ENCODE measurements at places on chromosomes 6 and 20. TPM values are rescaled to one million over a fixed set of nuclear protein-coding genes. Genes with fewer than 3 reads are reported as not detected.
A peak's percentile ranks its signal among the peaks of the same experiment; 100 is the strongest.

DNA sequence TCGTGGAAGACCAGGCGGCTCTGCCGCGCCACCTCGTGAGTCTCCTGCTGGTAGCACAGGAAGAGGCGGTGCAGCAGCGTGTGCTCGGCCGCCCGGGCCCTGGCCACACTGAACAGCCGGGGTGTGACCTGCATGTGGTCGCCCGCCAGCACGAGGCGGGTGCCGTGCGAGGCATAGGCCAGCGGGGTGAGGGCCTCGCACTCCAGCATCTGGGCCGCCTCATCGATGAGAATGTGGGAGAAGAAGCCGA, 7.0 kb downstream of the HELZ2 start:
- no peaks in the 10 kb centered on the region for H3K4me1 ChIP-seq
- DNase-seq = no peak
- no peak overlapping the region for H3K4me3 ChIP-seq
- H3K27ac ChIP-seq = no peak overlapping the region
- no peaks in the 10 kb centered on the region for H3K36me3 ChIP-seq
- no peaks in the 10 kb centered on the region for H3K27me3 ChIP-seq

Gene TTK
- 46.3 TPM for total RNA-seq

DNA sequence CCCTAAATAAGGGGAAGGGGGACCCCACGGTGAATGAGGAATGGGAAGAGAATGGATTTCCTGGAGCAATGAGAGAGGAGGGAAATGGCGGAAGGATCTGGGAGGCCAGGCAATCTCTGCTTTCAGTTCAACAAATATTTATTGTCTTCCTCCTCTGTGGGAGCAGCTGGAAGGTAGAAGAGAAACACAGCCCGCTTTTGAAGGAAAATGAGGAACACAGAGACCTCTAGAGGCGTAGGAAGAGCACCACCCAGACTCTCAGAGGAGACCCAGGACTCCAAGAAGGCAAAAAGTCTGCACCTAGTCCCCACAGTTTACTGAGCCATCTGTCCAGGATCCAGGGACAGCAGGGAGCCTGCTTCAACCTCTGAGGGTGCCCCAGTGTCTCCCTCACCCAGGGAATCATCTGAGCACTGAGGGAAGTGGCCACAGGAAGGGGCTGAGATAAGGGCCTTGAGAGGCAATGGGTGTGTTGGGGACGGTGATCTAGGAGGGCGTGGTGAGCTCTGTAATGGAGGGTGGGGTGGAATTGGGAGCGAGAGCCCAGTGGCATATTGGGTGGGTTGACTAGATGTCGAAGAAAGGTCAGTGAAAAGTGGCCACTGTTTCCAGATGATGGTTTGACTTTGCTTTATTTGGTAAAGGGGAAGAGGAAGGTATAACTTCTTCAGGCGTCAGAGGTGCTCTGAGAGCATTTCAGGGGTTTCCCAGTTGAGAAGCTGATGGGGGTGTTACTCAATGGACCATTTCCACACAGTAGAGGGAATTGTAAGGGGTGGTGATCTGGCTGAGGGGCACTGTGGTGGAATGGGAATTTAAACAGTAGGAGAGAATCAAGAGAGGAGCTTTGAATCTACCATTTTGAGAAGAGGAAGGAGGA, 610 bp downstream of the PSORS1C1 start:
- no peaks in the 10 kb centered on the region for H3K36me3 ChIP-seq
- no peaks in the 10 kb centered on the region for H3K27me3 ChIP-seq
- DNase-seq = peak; percentile 58
- H3K4me3 ChIP-seq = peak overlapping the region; percentile 64
- peak overlapping the region; percentile 83 for H3K27ac ChIP-seq

DNA sequence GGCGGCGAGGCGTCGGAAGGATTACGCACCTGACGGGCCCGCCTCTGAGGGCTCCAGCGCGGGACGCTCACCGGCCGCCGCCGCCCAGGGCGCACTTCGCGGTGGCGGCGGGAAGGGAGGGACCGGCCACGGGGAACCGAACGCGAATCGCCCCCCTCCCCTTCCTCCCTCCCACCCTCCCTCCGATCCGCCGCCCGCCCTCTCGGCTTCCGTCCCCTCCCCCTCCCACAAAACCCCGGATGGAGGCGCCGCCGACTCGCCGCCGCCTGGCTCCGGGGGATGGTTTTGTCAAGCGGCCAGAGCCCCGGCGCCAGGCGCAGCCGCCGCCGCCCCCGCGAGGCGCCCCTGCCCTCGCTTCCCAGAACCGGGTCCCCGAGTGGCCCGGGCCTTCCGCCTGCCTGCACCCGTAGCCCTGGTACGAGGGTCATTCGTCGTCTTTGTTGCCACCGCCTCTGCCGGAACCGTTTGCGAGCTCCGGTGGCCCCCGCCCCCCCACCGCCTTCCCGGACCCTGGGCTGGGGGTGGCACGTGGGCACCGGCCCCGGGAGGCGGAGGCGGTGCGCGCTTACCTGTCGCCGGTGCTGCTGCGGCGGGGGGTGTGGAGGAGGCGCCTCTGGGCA, 398 bp downstream of the ZBTB2 start:
- H3K4me1 ChIP-seq = peaks cover 36% of the 10 kb centered on the region
- no peaks in the 10 kb centered on the region for H3K27me3 ChIP-seq
- no peak for DNase-seq
- H3K4me3 ChIP-seq = peak overlapping the region; percentile 82
- H3K36me3 ChIP-seq = no peaks in the 10 kb centered on the region
- H3K27ac ChIP-seq = peak overlapping the region; percentile 99

- DNase-seq = no peak
- H3K27ac ChIP-seq = no peak overlapping the region
- no peaks in the 10 kb centered on the region for H3K27me3 ChIP-seq
- no peaks in the 10 kb centered on the region for H3K4me1 ChIP-seq
- no peak overlapping the region for H3K4me3 ChIP-seq
Observed at GRCh38 chr20:44455126-44455525, 20.5 kb upstream of the TTPAL start.

Gene MCCD1
- not detected for total RNA-seq

- no peaks in the 10 kb centered on the region for H3K27me3 ChIP-seq
- peak; percentile 33 for DNase-seq
- no peaks in the 10 kb centered on the region for H3K36me3 ChIP-seq
- no peak overlapping the region for H3K27ac ChIP-seq
- H3K4me1 ChIP-seq = no peaks in the 10 kb centered on the region
- H3K4me3 ChIP-seq = no peak overlapping the region
Observed at GRCh38 chr6:152669895-152670294, 27.8 kb upstream of the MYCT1 start.

GRCh38 chr20:58555078-58555765, 40.0 kb upstream of the APCDD1L start:
- no peak overlapping the region for H3K27ac ChIP-seq
- DNase-seq = no peak
- peaks cover 8% of the 10 kb centered on the region for H3K4me1 ChIP-seq
- peaks cover 18% of the 10 kb centered on the region for H3K27me3 ChIP-seq

Gene KHDC1L
- 5.4 TPM for total RNA-seq

Gene GABRR1
- not detected for total RNA-seq

Gene SLC13A3
- total RNA-seq = not detected

Gene GGTLC1
- not detected for total RNA-seq

DNA sequence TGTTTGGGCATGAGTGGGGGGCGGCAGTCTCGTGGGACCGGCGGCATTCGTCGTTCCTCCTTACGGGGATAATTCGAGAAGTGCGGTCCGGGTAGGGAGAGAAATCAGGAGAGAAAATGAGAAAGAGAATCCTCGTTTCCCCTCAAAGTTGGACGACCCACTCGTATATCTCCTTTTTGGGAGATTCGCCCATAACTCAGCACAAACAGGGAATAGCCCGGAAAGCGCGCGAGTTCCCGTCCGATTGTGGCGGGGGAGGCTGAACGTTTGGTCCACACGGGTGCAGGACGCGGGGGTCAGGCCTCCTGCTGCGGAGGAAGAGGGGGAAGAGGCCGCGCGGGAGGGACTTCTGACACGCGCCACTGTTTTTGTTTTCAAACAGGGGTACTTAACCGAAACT, 42.4 kb downstream of the POPDC3 start:
- no peak overlapping the region for H3K27ac ChIP-seq
- H3K4me1 ChIP-seq = peaks cover 3% of the 10 kb centered on the region
- H3K36me3 ChIP-seq = no peaks in the 10 kb centered on the region
- H3K4me3 ChIP-seq = peak overlapping the region; percentile 53
- DNase-seq = no peak

Gene MGME1
- total RNA-seq = 37.1 TPM

Gene HCRTR2
- total RNA-seq = not detected

Measured in HCT116 (cell line).